ENCODE measurements at places on chromosomes 2 and 18.

DNA sequence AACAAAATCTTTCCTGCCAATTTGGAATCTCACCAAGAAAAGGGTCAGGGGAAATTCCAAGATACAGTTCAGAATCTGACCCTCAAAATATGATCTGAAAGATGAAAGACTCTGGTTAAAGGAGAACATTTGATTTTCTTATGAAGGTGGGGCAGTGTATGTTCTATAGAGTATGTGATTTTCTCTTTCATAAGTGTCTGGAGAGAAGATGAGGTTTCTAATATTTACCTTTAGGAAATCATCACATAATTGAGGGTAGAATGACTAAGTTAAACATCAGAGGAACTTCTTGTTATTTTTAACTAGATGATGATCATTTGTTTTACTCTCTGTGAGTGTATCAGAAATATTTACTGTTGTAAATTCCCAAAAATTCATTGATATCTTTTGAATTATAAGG, 27.8 kb upstream of the MBOAT2 start:
- ATAC-seq = no peak

DNA sequence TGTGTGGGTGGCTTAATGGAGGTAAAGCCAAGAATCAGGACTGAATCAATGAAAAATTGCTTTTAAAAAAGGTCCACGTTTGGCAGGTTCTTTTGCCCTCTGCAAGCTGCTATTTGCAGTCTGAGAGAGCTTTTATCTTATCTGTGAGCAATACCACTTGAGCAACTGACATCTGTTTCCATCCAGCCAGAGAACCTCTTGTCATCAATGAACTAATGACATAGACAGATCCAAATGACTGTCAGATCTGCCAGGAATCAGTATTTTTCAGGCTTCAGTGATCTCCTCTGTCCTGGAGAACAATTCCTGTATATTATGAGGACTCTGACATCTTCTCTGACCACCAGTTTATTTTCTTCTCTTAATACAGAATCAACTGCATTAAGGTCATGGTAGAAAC, 608.1 kb downstream of the LRP1B start:
- ATAC-seq = no peak

DNA sequence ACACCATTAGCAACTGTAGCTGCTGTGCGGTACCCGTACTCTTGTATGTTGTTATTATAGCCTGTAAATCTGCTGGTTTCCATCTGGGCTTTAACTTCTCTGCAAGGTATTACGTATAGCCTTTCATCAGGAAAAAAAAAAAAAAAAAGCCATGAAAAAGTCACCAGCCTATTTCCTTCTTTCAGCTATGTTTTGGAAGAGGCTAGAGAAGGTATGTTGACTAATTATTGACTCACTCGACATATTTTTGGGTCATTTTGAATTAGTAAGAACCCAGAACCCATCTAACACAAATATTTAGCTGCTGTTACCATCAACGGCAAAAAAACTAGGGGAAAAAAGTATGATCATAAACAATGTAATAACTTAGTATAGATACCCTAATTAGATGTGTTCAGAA, 1395.6 kb downstream of the SUCLG1 start:
- no peak for ATAC-seq

GRCh38 chr18:36078751-36079529, 11.6 kb upstream of the RPRD1A start:
- no peak for ATAC-seq

DNA sequence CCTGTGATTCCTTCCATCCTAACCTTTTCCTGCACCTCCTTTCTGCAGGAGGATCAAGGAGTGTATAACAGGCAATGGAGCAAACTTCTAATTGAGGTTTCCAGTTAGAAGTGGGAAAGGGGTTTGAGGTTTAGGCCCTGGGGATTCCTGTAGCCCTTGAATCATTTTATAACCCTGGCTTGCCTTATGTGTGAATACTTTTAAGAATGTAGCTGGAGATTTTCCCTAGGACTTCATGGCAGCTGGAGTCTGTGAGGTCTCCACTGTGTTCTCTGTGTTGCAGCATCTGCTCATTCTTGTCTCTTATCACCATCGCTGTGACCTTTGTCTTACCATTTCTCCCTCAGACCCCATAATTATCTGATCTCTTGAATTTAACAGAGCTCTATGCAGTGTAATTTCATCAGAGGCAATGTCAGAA, 370.2 kb upstream of the SLC14A2 start:
- ATAC-seq = no peak

GRCh38 chr18:22332590-22332989, 85.1 kb downstream of the CTAGE1 start:
- no peak for ATAC-seq

Measured in esophagus mucosa (tissue), 1 donor.